ENCODE measurements at places on chromosomes 12 and 14. TPM values are rescaled to one million over a fixed set of nuclear protein-coding genes. Genes with fewer than 3 reads are reported as not detected.

The KRT75 gene
- total RNA-seq = not detected

The IL22 gene
- total RNA-seq = not detected

The CTSG gene
- total RNA-seq = not detected

The NID2 gene
- total RNA-seq = 382 TPM

The SOX5 gene
- total RNA-seq = 6.8 TPM

The MYF6 gene
- not detected for total RNA-seq

Data from aortic smooth muscle cell (primary cell).